ENCODE measurements at places on chromosomes 16 and 17. TPM values are rescaled to one million over a fixed set of nuclear protein-coding genes. Genes with fewer than 3 reads are reported as not detected.

- DNase-seq = peak; percentile 83
Measured at GRCh38 chr17:35244341-35245195, 1.7 kb downstream of the SLFN5 start.

- DNase-seq = peak; percentile 34
Measured at GRCh38 chr17:36151891-36152638, 24.4 kb downstream of the TBC1D3B start.

TBC1D3C gene
- total RNA-seq = 1.3 TPM

DNA sequence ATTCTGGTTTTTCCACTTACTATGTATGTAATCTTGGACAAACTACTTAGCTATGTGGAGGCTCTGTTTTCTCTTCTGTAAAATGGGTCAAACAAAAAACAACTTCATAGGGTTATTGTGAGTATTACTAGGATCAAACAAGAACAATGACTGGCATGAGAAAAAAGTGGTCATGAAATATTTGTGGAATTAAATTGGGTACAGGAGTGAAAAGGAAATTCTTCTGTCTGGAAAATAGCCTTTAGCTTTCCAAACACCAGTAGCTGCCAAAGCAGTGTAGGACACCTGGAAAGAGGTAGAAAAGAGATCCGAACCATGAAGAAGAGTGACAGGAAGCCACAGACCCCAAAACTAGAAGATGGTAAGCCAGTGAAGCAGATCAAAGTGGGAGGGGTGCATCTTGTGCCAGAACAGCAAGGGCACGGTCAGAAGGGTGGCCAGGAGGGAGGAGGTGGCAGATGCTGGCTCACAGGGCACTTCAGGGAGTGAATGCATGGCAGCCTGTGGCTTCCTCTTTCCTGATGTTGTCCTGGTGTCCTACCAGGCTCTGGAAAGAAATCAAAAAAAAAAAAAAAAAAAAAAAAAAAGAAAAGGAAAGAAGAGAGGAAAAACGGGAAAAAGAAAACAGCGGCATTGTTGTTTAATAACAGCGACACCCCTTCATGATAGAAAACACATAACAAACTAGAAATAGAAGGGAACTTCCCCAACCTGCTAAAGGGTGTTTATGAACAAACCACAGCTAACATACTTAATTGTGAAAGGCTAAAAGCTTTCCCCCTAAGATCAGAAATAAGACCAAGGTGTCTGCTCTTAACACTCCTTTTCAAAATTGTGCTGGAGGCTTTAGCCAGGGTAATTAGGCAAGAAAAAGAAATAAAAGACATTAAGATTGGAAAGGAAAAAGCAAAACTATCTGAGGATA is 67.9 kb downstream of the PCTP start:
- DNase-seq = no peak

Data from endodermal cell (in vitro differentiated cells).